IMR-90 (cell line): ENCODE measurements at places on chromosomes 6 and 20. TPM values are rescaled to one million over a fixed set of nuclear protein-coding genes. Genes with fewer than 3 reads are reported as not detected.
A peak's percentile ranks its signal among the peaks of the same experiment; 100 is the strongest.

- peak; percentile 86 for DNase-seq
Observed at GRCh38 chr6:111605100-111605751, 452 bp downstream of the TRAF3IP2 start.

GRCh38 chr20:41316051-41316450, 1.5 kb downstream of the ZHX3 start:
- no peak for DNase-seq

DNA sequence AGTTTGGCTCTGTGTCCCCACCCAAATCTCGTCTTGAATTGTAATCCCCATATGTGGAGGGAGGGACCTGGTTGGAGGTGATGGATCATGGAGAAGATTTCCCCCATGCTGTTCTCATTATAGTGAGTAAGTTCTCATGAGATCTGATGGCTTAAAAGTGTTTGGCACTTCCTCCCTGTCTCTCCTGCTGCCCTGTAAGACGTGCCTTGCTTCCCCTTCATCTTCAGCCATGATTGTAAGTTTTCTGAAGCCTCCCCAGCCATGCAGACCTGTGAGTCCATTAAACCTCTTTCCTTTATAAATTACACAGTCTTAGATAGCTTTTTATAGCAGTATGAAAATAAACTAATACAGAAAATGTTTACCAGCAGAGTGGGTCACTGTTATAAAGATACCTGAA, 577.6 kb downstream of the UTRN start:
- DNase-seq, result no peak

NHLRC1 gene
- 1.0 and 1.1 TPM in 2 replicates for polyA plus RNA-seq

GRCh38 chr6:32177183-32177787, 920 bp upstream of the RNF5 start:
- no peak for DNase-seq

GRCh38 chr6:143842461-143842901, 657 bp upstream of the LTV1 start:
- DNase-seq, result peak; percentile 59

NKX2-2 gene
- not detected in 2 replicates for polyA plus RNA-seq

GRCh38 chr6:34235307-34236130, 1.2 kb upstream of the HMGA1 start:
- DNase-seq, result peak; percentile 92

GRCh38 chr6:79797163-79797764, 150.1 kb downstream of the ELOVL4 start:
- no peak for DNase-seq

DNA sequence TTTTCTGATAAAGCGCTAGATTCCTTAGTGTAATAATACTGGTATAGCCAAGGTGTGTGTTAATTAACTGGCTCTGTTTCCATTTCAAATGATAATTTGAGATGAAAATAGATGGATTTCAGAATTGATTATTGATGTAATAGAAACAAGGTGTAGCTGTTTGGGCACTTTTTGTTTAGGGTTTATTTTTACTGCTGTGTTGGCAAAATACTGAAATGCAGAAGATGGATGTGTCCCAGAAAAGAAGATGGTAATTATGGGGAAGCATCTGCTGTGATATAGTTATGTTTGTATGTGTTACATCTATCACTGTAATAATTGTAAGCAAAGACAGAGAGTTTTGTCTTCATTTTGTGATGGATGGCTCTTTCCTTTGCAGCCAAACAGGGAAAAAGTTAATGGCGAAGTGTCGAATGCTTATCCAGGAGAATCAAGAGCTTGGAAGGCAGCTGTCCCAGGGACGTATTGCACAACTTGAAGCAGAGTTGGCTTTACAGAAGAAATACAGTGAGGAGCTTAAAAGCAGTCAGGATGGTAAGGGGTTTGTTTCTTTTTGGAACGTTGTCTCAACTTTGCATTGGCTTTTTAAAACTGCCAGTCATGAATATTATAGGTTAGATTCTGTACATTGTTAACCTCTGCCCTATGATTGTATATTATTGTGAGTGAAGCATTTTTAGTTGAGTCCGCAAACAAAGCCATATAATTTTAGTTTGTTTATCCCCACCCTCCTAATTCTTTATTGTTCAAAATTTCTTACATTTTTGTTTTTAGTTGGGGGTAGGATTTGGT, 8.6 kb upstream of the ACAT2 start:
- no peak for DNase-seq

SNHG17 gene
- polyA plus RNA-seq, result 38.2 and 40.4 TPM in 2 replicates

GRCh38 chr6:79241228-79241627, 6.7 kb upstream of the HMGN3 start:
- DNase-seq, result no peak

GRCh38 chr20:8213831-8214587, 81.9 kb downstream of the PLCB1 start:
- no peak for DNase-seq

OOEP gene
- polyA plus RNA-seq, result not detected in 2 replicates

SPATA25 gene
- polyA plus RNA-seq, result 0.36 and 1.0 TPM in 2 replicates

DNA sequence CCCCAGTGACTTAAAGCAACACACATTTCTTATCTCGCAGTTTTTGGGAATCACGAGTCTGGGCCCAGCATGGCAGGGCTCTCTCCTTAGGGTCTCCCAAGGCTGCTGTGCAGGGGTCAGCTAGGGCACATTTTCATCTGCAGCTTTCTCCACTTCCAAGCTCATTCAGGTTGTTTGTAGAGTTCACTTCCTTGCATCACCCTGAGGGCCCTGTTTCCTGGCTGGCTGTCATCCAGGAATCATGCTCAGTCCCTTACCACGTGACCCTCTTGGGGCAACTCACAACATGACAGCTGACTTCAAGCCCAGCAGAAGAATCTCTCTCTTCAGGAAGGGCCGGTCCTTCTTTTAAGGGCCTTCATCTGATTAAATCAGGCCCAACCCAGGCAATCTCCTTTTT, 21.3 kb downstream of the SNAP25 start:
- peak; percentile 16 for DNase-seq

DNA sequence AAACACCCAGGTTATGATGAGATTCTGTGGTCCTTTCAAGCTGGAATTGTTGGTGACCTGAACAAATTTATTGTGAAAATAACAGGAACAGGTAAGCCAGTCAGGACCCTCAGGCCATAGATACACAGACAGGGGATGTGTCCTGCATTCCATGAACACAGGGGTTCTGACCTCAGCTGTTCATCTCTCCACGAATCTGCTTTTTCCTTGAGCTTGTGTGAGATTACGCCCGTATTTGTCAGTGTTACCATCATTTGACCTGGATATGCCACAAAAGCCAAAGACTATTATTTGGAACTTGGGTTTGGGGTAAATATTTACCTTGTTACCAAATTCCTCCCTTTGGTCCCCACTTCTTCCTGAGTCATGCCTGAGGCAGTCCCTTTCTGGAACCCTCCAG, 288.9 kb downstream of the PREX1 start:
- no peak for DNase-seq

GRCh38 chr20:49186535-49187329, 1.4 kb downstream of the STAU1 start:
- DNase-seq, result peak; percentile 62

ERGIC3 gene
- polyA plus RNA-seq, result 434 and 437 TPM in 2 replicates

SLC32A1 gene
- polyA plus RNA-seq, result not detected in 2 replicates

DNA sequence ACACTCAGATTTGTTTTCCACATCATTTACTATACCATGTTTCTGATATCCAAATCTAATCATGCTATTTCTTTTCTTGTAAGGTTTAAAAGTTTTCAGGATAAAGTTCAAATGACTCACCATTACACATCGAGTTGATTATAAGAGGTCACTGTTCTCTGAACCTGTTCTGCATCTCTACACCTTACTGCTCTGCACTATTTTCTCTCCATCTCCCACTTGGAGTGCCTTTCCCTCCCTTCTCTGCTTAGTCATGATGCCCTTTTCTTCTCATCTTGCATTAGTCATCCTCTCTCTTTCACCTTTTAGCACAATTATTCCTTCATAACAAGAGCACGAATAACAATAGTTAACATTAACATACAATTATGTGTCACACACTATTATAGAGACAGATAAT, 37.5 kb upstream of the FUT9 start:
- no peak for DNase-seq

- no peak for DNase-seq
Observed at GRCh38 chr20:15977026-15977425, 596.2 kb downstream of the KIF16B start.

CD24 gene
- 0.07 and 0.09 TPM in 2 replicates for polyA plus RNA-seq

EYA4 gene
- polyA plus RNA-seq, result 4.4 and 5.7 TPM in 2 replicates

- no peak for DNase-seq
Observed at GRCh38 chr20:58709703-58710039, 17.1 kb downstream of the NPEPL1 start.

GABBR1 gene
- 25.6 and 31.5 TPM in 2 replicates for polyA plus RNA-seq

DNA sequence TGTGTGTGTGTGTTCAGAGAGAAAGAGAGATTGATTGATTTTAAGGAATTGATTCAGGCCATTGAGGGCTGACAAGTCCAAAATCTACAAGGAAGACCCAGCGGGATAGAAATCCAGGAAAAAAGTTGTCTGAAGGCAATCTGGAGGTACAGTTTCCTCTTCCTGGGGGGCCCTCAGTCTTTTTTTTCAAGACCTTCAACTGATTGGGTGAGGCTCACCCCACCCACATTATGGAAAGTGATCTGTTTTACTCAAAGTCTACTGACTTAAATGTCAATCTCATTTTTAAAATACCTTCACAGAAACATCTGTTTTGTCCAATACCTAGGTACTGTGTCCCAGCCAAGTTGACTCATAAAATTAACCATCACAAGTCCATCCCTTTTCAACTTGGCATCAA, 243.0 kb upstream of the PLN start:
- no peak for DNase-seq

GNL1 gene
- 43.7 and 44.0 TPM in 2 replicates for polyA plus RNA-seq

C6orf52 gene
- polyA plus RNA-seq, result 0.31 TPM in 1 of 2 replicates, not detected in the other

SLC22A7 gene
- polyA plus RNA-seq, result not detected in 2 replicates

- DNase-seq, result no peak
Observed at GRCh38 chr6:146295695-146296094, 247.9 kb upstream of the RAB32 start.

GRCh38 chr20:61499859-61500554, 247.9 kb downstream of the CDH4 start:
- peak; percentile 7 for DNase-seq

GFRA4 gene
- polyA plus RNA-seq, result not detected in 2 replicates

WFDC12 gene
- not detected in 2 replicates for polyA plus RNA-seq

DNA sequence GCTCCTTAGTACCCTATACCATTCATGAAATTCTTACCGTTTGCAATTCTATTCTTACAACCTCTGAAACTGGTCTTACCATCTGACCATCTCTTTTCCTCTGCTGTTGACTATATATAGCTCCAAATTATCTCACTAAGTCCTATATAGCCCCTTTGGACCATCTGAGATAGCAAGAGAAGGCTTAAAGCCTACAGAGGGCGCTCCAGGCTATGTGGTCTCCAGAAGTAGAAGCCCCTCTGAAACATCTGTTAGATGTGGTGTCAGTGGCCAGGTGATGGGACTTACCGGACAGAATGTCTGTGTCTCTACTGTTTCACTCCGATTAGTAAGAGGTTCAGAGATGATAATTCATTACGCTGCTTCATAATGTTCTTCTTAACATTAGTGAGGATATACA, 140.7 kb upstream of the BMP2 start:
- no peak for DNase-seq

DNA sequence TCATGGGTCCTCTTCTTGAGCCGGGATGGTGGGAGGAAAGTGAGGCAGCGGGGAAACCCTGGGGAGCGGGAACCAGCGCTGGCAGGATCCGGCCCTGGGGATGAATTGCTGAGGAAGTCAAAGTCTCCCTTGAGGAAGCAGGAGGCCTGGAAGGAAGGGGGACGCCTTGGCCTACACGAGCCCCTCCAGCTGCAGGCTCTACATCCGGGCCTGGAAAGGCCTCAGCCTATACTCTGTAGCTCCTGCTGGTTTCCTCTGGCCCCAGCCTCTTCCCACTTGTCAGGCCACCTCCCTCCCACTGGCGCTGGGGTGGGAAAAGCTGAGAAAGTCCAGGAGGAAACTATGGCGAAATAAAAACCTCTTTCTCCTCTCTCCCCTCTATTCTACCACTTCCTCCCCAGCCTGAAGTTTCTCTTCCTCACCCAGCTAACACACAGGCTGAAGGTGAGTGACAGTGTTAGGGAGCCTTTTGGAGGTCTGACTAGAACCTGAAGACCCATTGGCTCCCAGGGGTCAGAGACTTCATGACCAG, 14.9 kb downstream of the TREML2 start:
- no peak for DNase-seq

DNA sequence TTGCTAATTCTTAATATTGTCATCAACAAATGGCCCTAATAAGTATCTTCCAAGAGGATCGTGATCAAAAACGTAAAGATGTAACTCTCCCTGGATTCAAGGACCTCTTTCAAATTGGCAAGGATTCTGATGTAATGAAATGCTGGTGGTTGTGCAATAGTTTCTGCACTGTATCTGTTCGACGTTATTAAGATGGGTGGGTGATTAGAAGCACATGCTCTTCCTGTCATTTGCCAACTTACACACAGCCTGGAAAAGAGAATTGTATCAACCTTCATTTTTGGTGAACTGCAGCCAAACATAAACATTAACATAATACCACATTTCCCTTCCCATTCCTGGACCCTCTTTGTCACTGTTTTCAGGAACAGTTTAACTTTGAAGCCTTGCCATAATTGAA, 9.8 kb downstream of the FOXQ1 start:
- DNase-seq, result peak; percentile 66

TMC2 gene
- not detected in 2 replicates for polyA plus RNA-seq

ELOVL4 gene
- 1.5 and 2.2 TPM in 2 replicates for polyA plus RNA-seq

GRCh38 chr6:9140172-9140571, 704.8 kb upstream of the SLC35B3 start:
- DNase-seq, result peak; percentile 12

DNA sequence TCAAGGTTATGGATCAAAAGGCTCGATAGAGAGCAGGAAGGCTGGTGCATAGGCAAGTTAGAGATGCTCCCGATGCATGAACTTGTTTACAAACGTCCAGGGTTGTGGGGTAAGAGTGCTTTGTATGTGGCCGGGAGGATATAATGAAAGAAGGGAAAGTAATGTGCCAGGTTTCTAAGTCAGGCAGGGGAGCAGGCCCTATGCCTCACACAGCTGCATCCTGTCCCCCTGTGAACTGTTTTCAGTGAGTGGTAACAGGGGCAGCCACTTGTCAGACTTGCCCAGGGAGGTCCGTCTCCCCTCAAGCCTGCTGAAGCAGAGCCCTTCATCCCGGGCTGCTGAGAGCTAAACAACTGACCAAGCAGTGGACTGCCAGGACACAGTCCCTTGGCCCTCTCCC, 19.4 kb downstream of the KCNK5 start:
- DNase-seq, result no peak

ADGRB3 gene
- polyA plus RNA-seq, result not detected in 2 replicates

TSPO2 gene
- polyA plus RNA-seq, result not detected in 2 replicates

DNA sequence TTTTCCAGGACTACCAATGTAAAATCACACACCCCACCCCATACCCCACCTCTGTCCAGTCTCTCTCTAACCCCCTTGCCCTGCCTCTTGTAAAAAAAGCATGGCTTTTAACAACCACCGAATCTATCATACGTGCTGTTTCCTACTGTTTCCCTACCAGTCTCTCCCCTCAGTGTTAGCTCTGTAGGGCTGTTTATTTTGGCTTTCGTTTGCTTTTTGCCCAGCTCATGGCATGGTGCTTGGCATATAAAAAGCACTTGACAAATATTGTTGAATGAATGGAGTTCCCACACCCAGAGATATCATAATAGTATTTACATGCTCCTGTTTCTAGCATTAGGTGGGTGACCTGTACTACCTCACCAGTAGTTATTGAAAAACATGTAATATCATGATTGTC, 148.2 kb downstream of the OPRM1 start:
- DNase-seq, result no peak

LGSN gene
- not detected in 2 replicates for polyA plus RNA-seq

GPR6 gene
- not detected in 2 replicates for polyA plus RNA-seq

GRCh38 chr6:101706576-101706975, 313.1 kb downstream of the GRIK2 start:
- no peak for DNase-seq

- DNase-seq, result no peak
Observed at GRCh38 chr6:87897013-87897412, 150.6 kb upstream of the SPACA1 start.

- DNase-seq, result peak; percentile 44
Observed at GRCh38 chr6:105882828-105883227, 203.3 kb upstream of the PRDM1 start.
